ENCODE measurements at places on chromosomes 5 and 9.

- DNase-seq, result no peak
Observed at GRCh38 chr5:149489605-149490037, 61.6 kb downstream of the CSNK1A1 start.

- no peak for DNase-seq
Observed at GRCh38 chr9:76321195-76321828, 72.9 kb downstream of the RFK start.

DNA sequence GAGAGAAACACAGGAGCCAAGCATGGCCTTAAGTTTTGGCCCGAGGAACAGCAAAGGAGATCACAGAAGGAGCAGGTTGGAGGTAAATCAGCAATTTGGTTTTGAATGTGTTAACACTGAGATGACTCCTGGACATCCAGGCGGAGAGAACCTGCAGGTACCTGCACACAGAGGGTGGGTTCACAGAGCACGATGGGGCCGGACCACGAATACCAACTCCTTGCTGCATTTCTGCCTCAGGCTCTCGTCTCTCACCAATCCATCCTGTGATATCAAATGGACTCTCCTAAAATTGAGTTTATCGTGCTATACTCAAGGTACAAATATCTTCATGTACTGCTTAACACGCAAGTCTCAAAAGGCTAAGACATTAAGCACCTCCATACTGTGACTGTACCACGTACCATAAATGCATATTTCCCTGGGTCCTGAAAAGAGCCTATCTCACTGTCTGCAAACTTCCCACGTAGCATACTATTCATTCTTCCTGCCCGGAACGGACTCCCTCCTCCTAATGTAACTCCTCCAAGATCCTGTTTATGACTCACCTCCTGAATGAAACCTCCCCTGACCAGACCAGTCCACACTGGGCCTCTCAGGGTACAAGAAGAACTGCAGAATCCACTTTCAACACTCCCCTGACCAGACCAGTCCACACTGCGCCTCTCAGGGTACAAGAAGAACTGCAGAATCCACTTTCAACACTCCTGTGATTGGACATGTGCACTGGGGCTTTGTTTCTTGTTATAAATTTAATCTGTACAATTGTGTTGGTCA is 380.8 kb upstream of the RFX3 start:
- DNase-seq, result no peak

- no peak for DNase-seq
Observed at GRCh38 chr9:38023661-38024035, 45.4 kb downstream of the SHB start.

DNA sequence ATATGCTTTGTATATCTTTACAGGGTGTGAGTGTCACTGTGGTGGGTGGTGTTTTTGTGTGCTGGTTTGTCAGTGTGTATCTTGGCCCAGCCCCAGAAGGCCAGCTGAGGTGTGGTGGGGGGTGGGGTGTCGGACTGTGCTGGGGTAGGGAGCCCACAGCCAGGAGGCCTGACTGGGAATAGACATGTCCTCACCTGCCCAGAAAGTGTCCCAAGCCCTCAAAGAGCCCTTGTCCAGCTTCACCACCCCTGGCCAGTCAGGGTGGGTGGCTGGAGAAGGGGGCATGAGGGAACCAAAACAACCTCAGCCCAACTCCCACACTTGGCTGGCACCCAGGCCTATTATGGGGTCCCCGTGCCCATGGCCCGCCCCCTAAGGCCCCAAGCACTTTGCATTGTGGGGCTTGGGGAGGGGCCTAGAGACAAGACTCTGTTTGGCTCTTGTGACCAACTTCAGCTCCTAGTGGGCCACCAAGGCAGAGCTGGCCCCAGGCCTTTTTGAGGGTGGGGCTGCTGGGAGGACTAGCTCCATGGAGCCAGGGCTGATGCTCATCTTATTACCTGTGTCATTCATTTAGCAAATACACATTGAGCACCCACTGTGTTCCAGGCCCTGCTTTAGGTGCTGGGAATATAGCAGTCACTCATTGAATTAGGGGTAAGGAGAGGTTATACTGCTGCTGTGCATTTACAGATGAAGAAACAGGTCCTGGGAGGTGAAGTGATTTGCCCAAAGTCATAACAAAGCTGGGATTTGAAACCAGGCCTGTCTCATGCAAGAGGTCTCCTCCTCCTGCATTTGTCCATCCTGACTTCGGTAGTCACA is 56.2 kb upstream of the PSD2 start:
- DNase-seq, result no peak

- no peak for DNase-seq
Observed at GRCh38 chr5:141681695-141682641, at the start of gene ARAP3. ARAP3 (minus strand) TSS chr5:141682230; CDS start chr5:141680486, 1,744 bp downstream.

- DNase-seq, result no peak
Observed at GRCh38 chr5:40554813-40555212, 124.9 kb upstream of the PTGER4 start.

DNA sequence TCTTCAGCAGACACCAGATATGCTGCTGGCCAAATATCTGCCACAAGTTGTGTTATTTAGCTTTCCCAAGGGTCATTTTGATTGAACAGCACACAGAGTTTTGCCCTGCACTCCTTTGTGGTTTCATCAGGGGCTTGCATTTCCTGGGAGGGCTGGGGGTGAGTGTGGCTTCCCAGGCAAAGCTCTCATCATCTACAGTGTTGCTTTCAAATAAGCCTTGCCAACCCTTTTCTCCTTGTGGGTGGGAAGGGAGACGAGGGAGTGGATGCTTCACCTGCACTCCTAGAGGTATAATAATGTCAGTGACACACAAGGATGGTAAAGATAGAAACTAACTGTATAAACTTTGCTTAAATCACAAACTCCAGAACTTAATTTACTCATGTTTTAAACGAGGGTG is 107.0 kb downstream of the MARCHF11 start:
- no peak for DNase-seq

DNA sequence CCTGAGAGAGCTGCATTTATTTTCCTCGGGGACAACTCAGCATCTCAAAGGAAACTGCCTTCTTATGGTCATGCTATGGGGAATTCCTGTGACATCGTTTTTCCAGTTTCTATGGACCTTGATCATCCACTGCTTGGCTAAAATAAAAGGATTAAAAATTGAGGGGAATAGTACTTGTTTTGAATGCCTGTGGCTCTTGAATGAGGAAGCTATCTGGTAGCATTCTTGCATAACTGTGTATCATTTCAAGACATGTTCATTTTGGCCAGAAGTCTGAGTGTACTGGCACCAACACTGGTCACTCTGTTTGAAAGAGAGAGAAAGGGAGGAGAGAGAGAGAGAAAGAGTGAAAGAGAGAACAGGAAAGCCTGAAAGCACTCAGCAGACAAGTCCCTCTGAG is 116.7 kb downstream of the DOCK2 start:
- DNase-seq, result no peak

GRCh38 chr5:152427721-152428120 is 22.6 kb upstream of the NMUR2 start:
- no peak for DNase-seq

DNA sequence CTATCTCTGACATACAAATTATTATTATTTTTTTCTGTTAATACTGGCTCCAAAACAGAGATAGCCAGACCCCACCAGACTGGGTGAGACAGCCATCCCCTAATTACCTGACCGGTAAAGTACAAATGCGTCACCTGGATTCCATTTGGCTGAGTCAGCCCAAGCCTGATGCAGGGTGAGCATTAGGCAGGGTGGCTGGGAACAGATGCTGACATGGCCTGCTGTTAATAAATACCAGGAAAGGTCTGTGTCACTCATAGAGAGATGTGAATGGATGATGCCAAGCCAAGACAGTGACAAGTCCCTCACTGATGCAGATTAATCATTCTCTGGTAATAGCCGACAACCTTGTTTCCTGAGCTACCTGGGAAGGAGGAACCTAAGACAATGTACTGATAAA is 183.5 kb downstream of the TRIM32 start:
- no peak for DNase-seq

GRCh38 chr9:105333076-105333475 is 88.6 kb downstream of the SLC44A1 start:
- DNase-seq, result no peak

DNA sequence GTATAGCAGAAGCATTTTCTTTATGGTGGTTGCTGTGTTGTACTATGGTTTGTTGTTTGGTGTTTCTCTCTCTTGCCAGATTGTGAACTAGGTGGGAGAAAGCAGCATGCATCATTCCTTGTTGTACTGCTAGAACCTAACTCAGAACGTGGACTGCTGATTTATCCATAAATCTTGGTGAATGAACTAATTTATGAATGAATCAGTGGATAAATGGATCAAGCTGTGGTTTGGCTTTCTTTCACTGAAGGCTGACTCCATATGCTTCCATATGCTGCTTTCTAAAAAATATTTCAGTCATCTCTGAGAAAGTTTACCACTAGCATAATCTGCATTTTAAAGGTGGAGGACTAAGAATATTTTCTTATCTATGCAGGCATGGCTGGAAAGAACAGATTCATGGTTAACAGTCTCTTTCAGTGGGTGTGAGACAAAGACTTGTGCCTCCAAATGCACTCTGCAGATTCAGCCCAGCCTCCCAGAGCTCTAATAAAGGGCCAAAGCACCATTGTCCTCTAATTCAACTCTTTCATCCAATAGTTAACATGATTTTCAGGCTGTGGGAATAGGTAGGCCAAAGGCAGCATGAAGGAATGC is 237.7 kb downstream of the SH3GL2 start:
- no peak for DNase-seq

- no peak for DNase-seq
Observed at GRCh38 chr9:19481121-19481870, 72.5 kb downstream of the ACER2 start.

- no peak for DNase-seq
Observed at GRCh38 chr5:28505121-28505520, 1466.7 kb upstream of the CDH9 start.

DNA sequence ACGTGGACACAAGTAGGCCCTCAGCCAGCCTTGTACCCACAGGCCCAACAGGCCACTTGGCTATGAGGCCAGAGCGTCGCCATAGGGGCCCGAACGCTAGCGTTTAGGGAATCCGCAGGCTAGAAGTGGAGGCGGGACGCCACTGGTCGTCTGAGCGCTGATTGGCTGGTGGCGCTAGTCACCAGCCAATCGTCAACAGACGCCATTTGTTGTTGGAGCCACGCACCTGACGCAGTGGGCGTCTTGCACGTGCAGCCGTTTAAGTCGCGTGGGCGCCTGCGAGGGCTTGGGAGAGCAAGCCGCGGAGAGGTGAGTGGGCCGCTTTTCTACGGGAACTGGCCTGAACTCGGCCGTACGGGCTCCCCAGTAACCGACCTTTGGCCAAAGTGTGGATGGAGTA is at the start of gene DDX4:
Gene DDX4, plus strand, starts transcription at position 269 of the 400 bp plus-strand sequence. CDS start 903 bp downstream, outside the sequence.
- no peak for DNase-seq

DNA sequence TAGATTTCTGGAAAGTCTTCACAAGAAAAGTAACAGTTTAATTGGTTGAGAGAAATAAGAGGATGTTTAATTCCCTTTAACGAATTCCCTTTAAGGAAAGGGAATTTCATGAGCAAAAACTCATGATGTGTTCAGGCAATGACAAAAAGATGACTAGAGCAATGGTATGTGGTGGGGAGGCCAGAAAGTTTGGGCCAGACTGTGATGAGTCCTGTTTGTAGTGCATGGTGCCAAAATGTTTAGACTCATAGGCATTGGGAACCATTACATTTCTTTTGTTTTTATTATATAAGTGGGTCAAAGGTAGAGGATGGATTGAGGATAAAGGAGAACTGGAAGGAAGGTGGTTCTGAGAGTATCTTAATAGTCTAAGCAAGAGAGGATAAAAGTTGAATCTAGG is 10.9 kb downstream of the CNTRL start:
- DNase-seq, result no peak

GRCh38 chr5:122705851-122706250 is 69.0 kb upstream of the SNX2 start:
- DNase-seq, result no peak

- no peak for DNase-seq
Observed at GRCh38 chr9:95078939-95079338, 238.6 kb downstream of the FANCC start.

DNA sequence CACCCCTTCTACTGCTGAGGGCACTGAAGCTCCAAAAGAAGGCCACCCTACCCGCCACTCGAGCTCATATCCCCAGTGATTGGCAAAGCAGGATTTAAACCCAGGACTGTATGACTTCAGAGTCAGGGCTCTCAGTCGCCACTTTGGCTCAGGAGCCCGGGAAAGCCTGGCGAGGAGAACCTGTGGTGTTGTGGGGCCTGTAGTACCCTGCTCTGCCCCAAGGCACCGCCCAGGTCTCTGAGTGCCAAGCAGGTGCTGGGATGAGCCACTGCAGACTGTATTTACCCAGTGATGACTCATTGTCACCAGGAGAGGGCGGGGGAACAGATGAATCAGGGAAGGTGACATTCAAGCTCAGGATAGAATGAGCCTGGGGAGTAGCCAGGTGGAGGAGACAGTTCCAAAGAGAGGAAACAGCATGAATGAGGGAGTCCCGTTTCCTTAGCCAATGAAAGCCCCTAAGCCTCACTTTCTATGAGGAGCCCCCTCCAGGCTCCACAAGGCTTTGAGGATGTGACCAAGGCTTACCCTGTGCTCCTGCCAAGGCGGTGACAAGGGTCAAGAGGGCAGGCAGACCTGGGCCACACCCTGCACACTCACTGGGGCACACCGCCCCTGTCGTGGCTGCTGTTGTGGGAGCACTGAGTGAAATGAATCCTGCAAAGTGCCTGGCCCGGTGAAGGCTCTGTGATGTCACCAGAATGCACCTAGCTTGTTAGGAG is 17.8 kb upstream of the DPM2 start:
- peak; percentile 67 for DNase-seq

DNA sequence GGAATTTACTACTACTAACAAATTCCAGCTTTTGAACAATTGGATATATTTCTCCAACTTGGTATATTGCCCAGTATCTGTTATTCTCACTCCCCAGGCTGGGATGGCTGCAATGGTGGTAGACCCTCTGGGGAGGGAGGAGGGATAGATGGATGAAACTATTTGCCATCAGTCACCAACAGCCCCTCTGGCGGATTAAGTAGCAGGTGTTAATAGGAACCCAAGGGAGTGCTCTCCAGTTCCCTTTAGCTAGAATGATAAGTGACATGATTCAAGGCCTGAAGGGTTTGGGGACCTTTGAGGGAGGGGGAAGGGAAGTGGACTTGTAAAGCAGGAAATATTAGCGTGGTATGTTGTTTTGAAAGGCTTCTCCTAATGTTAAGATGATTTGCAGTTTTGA is 824.0 kb upstream of the ARRDC3 start:
- DNase-seq, result no peak

GRCh38 chr5:64691291-64691690 is 988 bp downstream of the SHISAL2B start:
- DNase-seq, result no peak

GRCh38 chr5:160956051-160956450 is 104.0 kb upstream of the ATP10B start:
- DNase-seq, result no peak

- DNase-seq, result no peak
Observed at GRCh38 chr9:22238809-22239684, 207.6 kb upstream of the DMRTA1 start.

DNA sequence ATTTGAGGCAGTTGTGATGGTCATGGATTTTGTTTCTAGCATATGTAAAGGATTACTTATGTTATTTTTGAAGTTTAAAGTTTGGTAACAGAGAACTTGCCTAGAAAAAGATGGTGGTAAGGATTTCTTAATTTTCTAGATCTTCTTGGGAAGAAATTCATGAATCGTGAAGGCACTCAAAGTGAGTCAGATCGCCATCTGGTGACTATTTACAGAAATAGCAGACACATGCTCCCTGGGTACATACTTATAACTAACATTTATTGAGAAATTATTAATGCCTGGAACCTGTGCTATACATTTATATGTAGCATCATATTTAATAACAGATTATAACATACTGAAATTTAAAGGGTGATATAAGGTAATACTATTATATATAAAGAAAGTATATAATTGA is 299.7 kb downstream of the IZUMO3 start:
- no peak for DNase-seq

GRCh38 chr9:27303219-27303618 is 6.3 kb upstream of the EQTN start:
- no peak for DNase-seq

All from activated CD8-positive, alpha-beta memory T cell treated with anti-CD3 and anti-CD28 coated beads for 1 hour (primary cell).